ENCODE measurements at places on chromosomes 11 and 22.

GRCh38 chr22:25514436-25515180 lies 49.9 kb upstream of the GRK3 start:
- DNase-seq = no peak

- DNase-seq = no peak
Measured at GRCh38 chr22:37610480-37611129, 2.0 kb downstream of the GGA1 start.

- DNase-seq = no peak
Measured at GRCh38 chr11:38296211-38296776, 1698.3 kb upstream of the RAG2 start.

- no peak for DNase-seq
Measured at GRCh38 chr11:76999597-76999996, 34.6 kb upstream of the B3GNT6 start.

GRCh38 chr22:48765595-48765994 lies 1062.1 kb downstream of the BRD1 start:
- DNase-seq = no peak

- no peak for DNase-seq
Measured at GRCh38 chr11:128907585-128907984, 16.4 kb downstream of the KCNJ5 start.

GRCh38 chr22:44355716-44356070 lies 42.9 kb upstream of the SHISAL1 start:
- no peak for DNase-seq

GRCh38 chr22:43114958-43115357 lies 4.4 kb downstream of the BIK start:
- no peak for DNase-seq

DNA sequence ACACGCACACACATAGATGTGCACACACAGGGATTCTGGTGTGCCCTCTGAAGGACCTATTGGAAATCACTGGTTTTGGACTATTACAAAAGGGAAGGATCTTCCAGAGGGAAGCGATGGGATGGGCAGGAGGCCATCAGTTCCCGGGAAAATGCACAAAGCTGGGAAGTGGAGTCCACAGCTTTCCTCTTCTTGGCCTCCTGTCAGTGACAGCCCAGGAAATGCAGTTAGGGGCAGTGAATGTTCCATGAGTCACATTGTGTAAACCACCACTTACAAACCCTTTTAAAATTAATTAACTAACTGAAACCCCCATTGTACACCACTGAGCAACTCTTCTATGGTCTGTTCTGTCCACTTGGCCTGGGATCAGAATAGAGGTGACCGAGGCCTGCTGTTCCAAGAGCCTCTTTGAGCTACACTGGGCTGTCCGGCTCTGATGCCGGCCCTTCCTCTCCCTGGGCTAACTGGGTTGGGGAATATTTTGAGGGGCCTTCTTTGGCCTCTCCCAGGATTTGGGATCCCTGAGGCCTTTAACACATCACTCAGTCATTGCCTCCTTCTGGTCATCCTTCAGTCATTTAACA lies 137.7 kb downstream of the FEZ1 start:
- no peak for DNase-seq

DNA sequence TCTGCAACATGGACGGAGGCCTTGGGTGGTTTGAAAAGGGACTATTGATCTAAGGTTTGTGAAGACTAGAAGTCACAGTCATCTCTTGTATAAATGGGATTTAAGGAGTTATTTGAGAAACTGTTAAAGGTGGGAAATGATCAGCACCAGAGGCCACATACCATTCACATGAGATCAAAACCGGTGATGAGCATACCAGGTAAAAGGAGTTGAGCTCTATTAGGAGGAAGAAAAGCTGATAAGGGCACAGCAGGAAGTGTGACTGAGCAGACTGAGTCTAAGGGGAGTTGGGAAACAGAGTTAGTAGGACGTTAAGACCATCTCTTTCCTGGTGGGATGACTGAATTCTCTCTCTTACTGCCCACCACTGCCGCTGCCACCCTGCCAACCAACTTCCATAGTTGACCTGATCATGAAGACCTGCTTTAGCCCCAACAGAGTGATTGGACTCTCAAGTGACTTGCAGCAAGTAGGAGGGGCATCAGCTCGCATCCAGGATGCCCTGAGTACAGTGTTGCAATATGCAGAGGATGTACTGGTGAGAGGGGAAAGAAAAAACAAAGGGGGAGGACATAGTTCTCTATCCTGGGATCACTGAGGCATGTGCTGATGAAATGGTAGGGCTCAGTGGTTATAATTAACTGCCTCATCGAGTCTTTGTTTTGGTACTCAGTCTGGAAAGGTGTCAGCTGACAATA lies 7.6 kb downstream of the EIF3F start:
- no peak for DNase-seq

DNA sequence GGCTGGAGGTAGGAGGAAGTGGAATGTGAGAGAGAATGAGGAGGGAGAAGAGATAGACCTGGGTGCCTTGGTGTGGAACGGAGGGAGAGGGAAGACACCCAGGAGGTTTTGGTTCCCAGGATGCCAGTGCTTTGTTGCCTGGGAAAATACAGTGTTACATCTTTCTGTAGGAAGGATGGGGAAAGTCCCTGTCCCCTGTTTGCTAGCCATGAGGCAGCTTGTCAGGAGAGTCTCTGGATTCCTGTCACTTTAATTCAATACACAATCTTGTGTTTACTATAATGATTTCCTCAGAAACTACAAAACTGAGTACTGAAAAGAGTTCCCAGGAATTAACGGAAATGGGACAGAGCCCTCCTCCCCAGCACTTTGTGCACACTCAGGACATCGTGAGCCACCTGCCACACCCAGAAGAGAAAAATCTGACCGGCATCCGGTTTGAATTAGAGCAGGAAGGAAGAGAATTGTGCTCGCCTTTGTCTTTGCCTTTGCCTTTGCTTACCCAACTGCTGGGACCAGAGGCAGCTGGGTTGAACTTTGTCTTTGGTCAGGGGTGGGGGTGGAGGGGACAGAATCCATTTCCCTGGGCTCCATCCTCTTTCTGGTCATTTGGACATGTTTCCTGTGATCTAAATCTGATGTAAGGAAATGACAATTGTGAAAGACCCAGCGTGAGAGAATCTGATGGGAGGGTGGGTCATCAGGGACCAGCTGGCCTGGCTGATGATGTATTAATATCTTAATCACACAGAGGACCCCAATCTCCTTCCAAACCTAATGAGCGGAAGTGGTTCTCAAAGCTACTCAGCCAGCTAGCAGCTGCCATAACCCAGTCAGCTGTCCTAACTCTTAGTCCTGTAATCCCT lies 1.3 kb upstream of the LIMK2 start:
- DNase-seq = no peak

DNA sequence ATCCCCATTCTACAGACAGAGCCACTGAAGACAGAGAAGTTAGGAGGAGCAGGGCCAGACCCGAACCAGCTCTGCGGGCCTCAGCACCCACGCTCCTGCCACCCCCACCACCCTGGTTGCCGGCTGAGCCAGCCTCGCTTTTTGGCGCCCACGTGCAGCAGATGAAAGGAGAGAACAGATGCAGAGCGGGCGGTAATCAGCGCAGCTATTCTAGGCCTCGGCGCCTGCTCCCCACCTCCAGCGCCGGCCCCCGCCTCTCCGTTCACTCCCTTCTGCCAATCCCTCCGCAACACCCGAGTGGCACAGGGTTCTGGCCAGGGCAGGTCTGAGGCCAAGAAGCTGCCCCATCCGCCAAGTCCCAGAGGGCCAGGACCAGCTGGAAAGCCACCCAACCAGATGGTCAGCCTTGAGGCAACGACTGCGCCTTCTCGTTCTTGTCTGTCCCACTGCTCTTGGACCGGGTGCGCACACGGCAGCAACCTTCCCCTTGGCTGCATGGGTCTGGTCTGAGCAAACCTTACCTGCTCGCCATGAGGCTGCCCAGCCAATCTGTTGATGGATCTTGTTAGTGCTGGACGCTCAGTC lies 16.8 kb downstream of the DNAL4 start:
- no peak for DNase-seq

DNA sequence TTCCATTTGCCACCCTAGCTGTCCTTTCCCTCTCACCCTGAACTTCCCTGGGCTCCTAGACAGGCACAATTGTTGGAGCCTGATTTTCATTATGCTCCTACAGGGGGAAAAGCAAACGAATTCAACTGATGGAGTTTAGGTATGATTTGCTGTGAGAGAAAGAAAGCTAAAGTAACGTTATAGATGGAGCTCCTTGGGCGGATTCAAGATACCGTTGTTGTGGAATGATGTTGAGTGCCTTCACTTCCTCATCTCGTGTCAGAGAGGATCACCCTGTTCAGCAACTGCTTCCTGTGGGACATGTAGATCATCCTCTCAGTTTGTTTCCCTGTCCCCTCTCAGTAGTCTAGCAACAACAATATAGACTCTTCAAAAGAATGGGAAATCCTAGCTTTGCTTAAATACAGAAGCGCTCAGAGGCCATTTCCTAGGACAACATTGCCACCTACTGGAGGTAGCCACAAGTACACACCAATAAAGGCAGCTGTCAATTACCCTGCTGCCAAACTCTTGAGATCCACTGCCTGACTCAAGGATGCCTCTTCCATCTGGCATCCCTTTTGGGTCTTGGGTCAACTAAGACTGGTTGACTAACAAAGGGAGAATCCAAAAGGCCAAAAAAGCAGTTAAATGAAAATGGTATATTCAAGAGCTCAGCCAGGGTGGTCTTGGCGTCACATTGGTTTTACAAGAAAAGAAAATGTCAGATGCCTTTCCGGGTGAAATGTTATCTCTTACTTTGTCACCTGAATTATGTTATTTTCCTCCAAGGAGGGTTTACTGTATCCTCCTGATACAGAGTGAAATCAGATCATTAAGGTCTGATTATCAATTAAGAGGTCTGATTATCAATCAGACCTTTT lies 13.5 kb upstream of the DTX4 start:
- peak; percentile 55 for DNase-seq

- no peak for DNase-seq
Measured at GRCh38 chr11:126194121-126194543, 17.3 kb downstream of the RPUSD4 start.

GRCh38 chr11:68002575-68002937 lies 1.3 kb downstream of the UNC93B1 start:
- no peak for DNase-seq

DNA sequence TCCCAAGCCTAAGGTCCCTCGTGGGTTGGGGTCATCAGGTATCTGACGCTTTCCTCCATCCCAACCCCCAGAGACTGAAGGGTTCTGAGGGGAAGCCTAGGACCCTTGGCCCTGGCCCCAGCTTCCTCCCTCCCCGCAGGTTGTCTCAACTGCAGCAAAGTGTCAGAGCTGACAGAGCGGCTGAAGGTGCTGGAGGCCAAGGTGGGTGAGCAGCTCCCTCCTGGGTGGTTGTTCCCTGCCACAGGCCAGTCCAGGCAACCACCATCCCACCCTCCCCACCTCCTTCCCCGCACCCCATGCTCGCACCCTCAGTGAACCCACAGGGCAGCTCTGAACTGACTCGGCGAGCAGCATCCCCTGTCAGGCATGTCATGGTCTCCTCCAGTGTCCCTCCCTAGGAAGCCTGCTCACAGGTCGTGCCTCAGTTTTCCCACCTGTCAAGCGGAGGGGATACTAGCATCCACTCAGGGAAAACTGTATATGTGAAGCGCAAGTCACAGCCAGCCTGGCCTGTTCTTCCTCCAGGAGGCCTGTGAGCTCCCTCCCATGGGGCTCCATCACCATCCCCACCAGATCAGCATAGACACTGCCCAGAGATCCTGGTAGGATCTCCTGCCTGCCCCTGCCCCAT lies 20.8 kb downstream of the EMID1 start:
- DNase-seq = no peak

- DNase-seq = no peak
Measured at GRCh38 chr11:86535773-86536172, 136.6 kb downstream of the ME3 start.

GRCh38 chr11:16812274-16812673 lies 73.8 kb downstream of the C11orf58 start:
- DNase-seq = no peak

DNA sequence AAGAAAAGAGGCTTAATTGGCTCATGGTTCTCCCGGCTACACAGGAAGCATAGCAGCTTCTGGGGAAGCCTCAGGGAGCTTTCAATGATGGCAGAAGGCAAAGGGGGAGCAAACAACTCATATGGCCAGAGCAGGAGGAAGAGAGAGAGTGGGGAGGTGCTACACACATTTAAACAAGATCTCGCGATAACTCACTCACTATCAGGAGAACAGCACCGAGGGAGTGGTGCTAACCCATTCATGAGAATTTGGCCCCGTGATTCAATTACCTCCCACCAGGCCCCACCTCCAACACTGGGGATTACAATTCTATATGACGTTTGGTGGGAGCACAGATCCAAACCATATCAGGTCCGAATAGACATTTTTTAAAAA lies 41.7 kb upstream of the APLNR start:
- no peak for DNase-seq

GRCh38 chr11:33620423-33621171 lies 80.0 kb downstream of the C11orf91 start:
- no peak for DNase-seq
